Uterus (tissue), 4 donors: ENCODE measurements at places on chromosomes 7 and 10.

- no peak for DNase-seq
Observed at GRCh38 chr10:95789902-95790301, 33.9 kb downstream of the ENTPD1 start.

DNA sequence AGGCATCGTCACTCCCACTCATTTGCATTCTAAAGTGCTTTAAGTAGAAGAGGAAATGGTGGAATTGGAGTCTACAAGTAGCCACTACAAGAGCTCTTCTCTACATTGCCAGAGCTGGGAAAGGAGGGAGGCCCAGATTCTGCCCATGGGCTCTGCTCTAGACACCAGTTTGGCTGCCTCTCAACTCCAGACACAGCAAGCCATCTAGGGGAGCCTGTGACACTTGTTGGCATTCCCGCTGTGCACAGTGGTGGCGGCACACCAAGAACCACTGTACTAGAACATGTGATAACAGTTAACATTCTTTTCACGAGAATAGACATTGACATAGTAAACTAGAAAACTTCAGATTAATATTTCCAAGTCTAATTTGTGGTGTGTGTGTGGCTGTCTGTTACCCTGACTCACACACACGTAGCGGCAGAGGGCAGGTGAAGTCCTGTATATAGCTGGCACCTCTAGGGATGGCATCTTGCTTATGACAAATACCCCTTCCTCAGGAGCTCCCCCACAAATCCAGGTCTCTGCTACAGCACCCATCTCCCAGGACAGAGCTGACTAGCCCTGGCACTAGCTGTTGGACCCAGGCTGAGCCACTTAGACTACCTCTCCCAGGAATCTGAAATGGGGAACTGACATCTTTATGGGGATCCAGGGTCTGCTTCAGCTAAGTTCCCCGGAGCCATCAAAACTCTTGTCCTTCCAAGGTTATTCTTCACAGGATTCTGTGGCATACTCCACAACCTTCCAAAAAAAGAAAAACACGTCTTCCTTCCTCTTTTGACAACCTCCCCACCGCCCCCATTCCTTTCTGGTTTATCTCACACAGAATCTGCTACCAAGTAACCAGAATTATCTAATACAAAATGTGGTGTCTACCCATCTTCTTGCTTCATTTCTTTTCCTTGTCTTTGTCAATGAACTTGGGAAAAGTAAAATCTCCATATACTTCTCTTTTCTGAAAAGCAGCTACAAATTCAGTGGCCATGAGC, 54.7 kb upstream of the MRLN start:
- no peak for DNase-seq

DNA sequence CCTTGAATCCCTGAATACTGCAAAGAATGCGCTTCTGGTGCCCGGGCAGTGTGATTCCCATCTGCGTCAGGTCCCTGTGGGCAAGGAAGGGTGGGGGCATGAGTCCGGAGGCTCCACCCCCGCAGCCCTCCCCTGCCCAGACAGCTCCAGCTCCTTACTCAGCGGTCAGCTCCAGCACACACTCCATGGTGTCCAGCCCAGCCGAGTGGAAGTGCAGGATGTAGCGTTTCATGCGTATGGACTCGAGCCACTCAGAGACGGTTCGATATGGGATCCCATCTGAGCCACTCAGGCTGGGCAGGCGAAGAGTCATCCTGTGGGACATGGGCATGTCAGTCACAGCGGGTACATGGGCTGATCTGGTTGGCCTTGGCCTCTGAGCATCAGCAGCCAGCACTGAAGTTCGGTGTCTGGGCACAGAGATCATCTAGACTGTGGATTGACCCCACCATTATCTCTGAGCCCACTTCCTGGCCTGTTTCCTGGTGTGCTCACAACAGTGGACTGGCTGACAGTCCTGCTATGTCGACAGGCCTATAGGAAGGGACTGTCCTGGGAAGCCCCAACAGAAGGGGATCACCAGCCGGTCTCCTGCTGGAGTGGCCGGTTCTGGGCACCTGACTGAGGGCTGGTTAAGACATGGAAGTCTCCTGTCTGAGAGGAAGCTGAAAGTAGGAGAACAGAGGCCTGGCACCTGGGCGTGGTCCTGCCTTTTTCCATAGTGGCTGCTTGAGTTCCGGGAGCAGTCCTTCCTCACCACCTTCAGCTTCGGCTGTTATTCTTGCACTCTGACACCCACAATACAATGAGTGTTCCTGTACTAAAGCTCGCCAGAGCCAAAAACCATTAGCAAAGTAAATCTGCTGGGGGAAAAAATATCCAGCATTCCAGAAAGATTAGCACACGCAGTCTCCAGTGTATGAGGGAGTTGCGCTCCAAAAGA, 10.6 kb downstream of the ZYX start:
- peak; percentile 85 for DNase-seq

DNA sequence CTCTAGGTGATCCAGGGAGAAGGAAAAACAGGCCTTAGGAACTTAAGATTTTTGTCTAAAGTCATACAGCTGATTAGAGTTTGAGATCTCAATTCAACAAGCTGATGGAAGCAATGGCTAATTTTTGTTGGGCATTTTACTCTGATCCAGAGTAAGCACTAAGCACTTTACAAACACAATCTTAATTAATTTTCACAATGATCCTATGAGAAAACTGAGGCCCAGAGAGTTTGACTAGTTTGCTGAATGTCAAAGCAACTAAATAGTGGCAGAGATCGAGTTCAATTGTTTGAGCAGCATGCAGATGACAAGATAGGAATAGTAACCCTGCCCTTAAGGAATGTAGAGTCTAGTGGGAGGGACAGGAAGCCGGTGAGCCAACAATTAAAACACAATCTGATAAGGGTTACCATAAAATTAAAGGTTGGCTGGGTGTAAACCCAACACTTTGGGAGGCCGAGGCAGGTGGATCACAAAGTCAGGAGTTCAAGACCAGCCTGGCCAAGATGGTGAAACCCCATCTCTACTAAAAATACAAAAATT, 13.5 kb upstream of the RPEL1 start:
- no peak for DNase-seq

DNA sequence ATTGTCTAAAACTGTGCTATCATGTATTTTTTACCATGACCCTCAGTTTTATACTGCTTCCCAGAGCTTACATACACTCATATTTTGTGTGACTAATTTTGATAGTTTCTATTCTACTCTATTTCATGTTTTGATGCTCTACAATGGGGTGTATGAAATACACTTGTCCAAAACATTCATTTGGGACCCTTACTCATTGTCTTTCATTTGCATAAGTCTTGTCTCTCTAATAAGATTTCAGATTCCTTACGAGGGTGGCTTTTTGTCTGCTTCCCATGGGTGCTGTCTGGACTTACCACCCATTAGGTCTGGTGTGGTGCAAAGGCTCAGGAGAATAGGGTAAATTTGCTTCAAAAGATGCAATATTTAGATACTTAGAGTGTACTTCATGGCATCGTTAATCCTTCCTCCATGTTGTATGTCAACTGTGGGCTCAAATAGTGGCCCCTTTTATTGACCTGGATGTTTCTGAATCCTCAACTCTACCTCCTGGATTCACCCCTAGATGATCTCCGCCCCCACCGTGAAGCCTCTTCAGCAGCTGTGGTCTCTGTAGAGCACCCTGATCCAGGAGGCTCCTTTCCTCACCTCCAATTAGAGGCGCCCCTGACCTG, 3.6 kb upstream of the GIMAP5 start:
- no peak for DNase-seq

- DNase-seq = no peak
Observed at GRCh38 chr7:108193594-108194498, 63.7 kb upstream of the LAMB4 start.

- peak; percentile 84 for DNase-seq
Observed at GRCh38 chr10:116787893-116788665, 45.7 kb upstream of the HSPA12A start.

GRCh38 chr7:116405810-116406209, 93.7 kb upstream of the CAV2 start:
- DNase-seq = no peak
